ENCODE measurements at places on chromosomes 7 and 10.

DNA sequence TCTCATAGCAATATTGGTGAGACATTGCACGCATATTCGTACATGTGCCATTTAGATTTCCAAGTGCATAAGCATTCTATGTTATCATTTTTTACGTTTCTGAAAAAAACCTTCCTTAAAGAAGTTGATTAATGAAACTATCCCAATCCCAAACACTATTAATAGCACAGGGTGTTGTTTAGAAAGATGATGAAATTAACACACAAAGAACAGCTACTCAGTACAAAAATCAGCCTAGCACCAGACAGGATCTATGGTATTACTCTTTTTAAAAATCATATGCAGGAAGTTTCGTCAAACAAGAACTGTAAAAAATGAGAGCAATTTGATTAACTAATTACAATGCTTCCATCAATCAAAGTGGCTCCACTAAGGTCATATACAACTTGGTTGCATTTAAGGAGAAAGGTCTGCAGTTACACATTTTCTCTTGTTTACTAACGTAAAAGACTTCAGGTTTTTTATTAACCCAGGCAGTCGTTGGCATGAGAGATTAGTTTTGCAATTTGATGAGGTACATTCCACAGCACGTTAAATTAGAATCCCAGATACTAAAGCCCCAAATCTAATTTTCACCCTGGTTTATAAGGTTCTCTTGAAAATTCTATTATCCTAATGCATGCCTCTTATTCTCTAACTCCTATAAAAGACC lies 38.1 kb downstream of the SLC35B4 start:
- DNase-seq, result no peak

DNA sequence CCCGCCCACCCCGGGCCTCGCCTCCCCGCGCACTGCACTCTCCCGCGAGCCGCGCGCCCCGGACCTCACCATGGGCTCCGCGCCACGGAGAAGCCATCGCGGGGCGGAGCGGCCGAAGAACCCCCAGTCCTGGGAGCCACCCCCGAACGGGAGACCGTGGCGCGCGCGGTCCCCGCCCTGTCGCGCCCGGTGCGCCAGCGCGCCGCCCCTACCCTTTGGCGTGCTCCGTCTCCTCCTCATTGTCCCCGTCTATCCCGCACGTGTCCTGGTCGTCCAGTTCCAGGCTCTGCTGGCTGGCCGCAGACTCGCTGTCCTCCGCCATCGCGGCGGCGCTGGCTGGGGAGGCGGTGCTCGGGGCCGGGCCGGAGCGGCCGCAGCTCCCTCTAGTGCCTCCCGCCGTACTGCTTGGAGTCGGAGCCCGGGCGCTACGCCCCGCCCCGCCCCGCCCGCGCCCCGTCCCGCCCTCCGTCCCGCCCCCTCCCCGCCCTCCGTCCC lies at the start of gene NMT2:
TSS of gene NMT2 (minus strand) at position 403 of the 495 bp plus-strand sequence. CDS start at position 322, 81 bp downstream.
- peak; percentile 29 for DNase-seq

GRCh38 chr7:106068986-106069385 lies 43.1 kb downstream of the SYPL1 start:
- DNase-seq, result no peak

GRCh38 chr7:2403014-2403717 lies at the start of gene CHST12:
CHST12 (plus strand) TSS chr7:2403611; CDS start chr7:2432640, 29,029 bp downstream.
- DNase-seq, result peak; percentile 89

DNA sequence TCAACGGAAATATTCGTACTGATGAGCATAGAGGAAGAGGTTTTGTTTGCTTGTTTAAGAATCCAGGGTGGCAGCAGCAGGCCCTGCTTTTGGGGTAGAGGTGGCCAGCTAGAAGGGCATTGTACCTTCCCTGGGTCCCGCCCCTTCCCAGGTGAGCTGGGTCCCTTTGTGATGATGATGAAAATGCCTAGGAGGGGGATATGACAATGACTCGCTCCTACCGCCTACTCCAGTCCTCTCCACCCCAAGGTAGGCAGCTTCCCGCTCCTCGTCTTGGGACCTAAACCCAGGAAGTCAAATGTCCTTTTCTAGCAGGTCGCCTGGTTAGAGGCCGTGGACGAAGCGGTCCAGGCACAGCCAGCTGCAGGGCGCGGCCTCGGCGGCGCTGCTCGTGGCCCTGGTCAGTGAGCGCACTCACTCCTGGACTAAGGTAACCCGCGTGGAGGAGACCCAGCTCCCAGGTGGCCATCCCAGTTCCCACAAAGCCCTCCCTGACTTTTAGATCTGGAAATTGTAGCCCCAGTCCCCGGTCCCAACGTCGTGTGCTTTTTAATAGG lies 141.4 kb downstream of the LSMEM1 start:
- DNase-seq, result no peak

GRCh38 chr10:124308056-124308645 lies 110.6 kb downstream of the OAT start:
- DNase-seq, result no peak

DNA sequence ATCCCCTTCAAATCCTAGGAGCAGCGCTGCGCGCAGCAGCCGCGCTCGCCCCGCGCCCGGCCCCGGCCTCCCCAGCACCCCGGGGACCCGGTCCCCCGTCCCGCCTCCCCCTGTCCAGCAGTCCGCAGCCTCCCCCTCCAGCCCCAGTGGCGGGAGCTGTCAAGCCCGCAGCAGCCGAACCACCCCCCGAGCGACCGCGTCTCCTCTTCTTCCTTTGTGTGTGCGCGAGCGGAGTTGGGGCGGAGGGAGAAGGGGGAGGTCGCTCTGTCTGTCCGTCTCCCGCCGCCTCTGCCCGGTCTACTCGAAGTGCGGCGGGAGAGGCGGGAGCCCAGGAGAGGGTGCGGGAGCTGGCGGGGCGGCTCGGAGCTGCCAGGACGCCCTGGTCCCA lies 375 bp upstream of the CHN2 start:
- DNase-seq, result no peak

DNA sequence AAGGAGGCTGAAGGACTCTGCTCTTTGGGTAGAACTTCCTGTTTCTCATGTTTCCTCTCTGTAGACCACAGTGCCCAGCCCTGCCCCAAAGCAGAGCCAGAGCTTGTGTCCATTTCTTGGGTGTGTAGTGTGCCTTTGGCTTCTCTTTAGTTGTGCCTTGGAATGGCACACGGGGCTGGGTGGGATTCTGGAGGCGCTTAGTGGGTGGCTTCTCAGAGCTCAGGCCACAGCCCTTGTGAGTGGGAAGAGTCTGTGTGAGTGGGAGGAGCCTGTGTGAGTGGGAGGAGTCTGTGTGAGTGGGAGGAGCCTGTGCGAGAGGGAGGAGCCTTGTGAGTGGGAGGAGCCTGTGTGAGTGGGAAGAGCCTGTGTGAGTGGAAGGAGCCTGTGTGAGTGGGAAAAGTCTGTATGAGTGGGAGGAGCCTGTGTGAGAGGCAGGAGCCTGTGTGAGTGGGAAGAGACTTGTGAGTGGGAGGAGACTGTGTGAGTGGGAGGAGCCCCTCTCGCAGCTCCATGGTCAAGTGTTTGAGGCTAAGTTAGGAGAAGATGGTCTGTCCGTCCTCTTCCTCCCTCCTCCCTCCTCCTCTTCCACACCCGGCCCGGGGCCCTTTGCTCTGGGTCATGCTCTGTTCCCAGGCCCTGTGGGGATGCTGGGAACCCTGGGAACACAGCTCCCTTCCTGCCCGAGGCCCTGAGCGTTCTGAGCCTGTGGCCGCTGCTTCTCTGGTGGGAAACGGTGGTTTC lies 153.0 kb downstream of the GRK5 start:
- no peak for DNase-seq

DNA sequence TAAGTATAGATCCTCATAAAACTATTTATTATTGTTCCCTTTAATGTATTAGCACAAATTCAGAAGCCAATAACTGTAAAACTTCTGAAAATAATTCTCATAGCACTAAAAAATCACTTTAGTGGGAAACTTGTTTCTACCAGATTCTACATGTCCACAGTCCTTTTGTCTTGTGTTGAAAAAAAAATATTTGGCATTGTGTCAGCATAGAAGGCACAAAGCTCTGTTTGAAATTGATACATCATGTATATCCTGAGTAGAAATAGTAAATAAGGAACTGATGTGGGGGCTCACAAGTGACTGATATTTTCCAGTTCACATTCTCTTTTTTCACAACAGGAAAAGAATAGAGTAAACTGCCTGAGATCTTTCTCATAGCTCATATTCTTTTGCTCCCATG lies 134.6 kb downstream of the GRM3 start:
- DNase-seq, result no peak

GRCh38 chr7:22452142-22452959 lies 47.6 kb downstream of the STEAP1B start:
- DNase-seq, result no peak

GRCh38 chr10:133124357-133125211 lies 35.4 kb upstream of the KNDC1 start:
- DNase-seq, result no peak

DNA sequence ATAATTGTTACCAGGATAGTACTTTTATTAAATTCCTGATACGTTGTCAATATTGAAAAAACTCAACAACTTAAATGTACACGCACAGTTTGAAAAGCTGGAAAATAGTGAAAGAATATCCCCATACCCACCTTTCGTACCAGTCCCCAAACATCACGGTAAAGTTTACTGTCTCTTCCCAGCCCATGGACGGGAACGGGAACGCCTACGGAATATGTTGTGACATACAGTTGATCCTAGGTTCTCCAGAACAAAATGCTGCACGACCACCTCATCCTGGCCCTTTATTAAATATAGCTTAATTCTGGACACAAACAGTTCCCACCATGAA lies 527 bp upstream of the BCAP29 start:
- no peak for DNase-seq

DNA sequence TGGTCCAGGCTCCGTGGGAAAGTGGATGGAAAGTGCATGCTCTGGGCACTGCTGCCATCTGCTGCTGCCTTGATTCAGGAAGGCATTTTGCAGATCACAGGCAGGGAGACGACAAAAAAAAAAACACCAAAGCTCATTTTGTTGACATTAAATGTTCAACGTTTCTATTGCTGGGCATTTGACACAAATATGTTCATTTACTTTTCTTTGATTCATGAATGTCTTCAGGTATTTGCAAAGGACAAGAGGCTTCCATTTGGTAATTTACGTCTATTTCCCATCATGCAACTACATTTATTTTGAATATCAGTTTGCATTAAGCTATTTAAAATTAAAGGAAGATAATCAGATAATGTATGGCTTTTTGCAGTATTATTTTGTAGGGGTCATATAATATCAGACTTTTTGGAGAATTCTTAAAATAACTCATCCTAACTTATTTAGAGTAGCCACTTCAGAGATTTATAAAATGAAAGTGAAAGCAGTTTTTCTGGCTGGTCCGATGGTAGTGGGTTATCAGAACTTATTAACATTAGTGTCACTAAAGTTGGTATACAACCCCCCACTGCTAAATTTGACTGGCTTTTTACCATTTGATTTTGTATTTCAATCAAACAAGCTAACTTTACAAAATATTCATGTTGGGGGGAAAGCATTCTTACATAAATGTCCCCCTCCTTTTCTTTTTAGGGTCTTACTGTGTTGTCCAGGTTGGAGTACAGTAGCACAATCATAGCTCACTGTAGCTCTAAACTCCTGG lies 65.3 kb downstream of the PDIA4 start:
- peak; percentile 68 for DNase-seq

- no peak for DNase-seq
Measured at GRCh38 chr7:157576415-157576814, 239.6 kb downstream of the DNAJB6 start.

GRCh38 chr10:91416339-91416855 lies 6.3 kb downstream of the HECTD2 start:
- no peak for DNase-seq

GRCh38 chr7:91514591-91514990 lies 250.4 kb downstream of the FZD1 start:
- DNase-seq, result no peak

DNA sequence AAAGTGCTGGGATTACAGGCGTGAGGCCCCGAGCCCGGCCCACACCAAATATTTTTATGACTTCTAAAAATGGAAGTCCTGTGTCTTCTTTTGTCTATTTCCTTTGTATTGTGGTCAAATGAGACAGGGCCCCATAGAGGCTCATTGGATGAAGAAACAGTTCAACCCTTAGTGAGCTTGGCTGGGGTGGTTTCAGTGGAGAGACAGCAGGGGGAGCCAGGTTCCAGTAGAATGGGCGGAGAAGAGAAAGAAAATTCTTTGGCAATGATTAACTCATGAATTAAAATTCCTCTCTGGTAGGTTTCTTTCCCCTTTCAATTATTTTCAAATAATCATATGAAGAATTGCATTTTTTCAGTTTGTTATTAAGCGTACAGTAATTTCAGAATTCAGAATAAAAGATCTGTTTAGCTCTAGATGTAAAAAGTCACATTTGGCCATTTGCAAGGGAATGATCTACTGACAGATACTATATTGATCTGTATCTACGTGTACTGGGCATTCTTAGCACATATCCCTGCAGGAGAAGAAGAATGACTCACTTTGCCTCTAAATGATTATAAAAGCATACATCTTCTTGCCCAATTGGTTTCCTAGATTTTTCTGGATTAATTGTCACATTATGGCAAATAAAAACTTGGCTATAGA lies 43.2 kb downstream of the PNLIPRP3 start:
- no peak for DNase-seq

GRCh38 chr10:113704637-113705343 lies 25.1 kb downstream of the CASP7 start:
- no peak for DNase-seq

DNA sequence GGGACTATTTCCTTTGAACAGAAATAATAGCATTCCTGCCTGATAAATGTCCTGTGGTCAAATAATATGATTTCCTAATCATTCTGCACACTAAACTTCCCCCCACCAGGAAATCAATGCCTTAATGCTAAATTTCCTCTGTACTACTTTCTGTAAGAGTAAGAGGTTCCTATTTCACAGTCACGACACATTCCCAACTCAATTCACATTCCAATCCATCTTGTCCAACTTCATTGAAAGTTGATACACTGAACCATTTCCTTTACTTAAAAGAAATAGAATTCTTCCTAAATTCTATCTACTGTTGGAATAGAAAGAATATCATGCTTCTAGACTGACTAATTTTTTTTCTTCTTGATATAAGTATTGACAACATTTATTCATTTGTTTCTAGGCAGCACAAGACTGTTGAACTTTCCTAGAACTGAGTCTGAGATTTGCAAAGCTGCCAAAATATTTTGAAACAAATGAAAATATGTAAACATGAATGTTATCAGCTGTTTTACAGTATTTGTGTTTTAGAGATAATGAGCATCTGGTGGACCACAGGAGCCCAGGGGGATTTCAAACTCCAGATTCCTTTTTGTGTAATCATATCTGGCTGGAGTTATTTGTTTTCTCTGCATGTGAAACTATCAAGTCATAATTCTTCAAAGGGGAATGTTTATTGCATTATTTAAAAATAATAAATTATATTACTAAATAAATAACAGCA lies 121.5 kb downstream of the TPST1 start:
- DNase-seq, result no peak

GRCh38 chr10:43219848-43220247 lies 47.0 kb downstream of the RASGEF1A start:
- no peak for DNase-seq

Measured in NCI-H1930 (cell line).